ENCODE measurements at places on chromosomes 12 and 14.
A peak's percentile ranks its signal among the peaks of the same experiment; 100 is the strongest.

GRCh38 chr12:17954788-17955187 lies 135.2 kb downstream of the RERGL start:
- DNase-seq = no peak

- DNase-seq = no peak
Measured at GRCh38 chr12:1510056-1510812, 84.1 kb downstream of the FBXL14 start.

GRCh38 chr14:30607156-30607780 lies 14.9 kb upstream of the SCFD1 start:
- DNase-seq = no peak

- no peak for DNase-seq
Measured at GRCh38 chr12:68158432-68158831, 1.1 kb downstream of the IFNG start.

DNA sequence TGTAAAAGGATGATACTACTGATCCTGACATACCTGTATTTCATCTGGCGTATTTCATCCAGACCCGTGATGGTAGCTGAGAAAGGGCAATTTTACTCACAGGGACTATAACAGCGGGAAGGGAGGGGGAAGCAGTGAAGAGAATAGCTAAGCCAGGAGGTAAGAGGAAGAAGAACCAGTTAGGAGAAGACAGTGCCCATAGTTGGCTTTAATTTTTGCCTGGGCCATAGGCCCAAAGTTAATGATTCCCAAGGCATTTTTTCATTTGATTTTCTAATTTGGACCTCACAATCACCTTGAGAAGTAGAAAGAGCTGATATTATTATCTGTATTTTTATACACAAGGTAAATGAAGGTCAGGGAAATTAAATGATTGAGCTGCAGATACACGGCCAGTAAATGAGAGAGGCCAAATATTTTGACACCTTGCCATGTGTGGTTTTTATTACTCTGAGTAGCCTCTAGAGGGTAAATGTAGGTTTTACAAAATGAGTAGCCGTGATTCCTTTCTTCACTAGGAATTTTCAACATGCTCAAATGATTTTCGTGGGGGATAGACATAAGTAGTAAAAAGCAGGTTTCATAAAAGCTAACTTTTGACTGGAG lies 382.2 kb downstream of the FUT8 start:
- DNase-seq = no peak

GRCh38 chr14:31543969-31544799 lies 17.0 kb upstream of the NUBPL start:
- no peak for DNase-seq

DNA sequence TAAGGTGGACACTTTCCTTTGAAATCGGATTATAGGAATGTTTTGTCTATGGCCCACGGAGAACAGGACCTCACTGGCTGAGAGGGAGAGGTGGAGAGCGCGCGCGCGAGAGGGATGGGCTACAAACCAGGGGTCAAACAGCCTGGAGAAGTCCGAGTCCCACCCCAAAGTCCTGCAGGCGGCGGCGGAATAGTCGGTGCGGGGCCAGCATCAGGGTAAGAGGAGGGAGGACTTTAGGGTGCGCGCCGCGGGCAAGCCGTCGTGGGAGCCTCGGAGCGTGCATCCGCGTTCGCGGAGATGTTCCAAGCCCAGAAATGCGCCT lies 3.3 kb upstream of the HOXC8 start:
- no peak for DNase-seq

DNA sequence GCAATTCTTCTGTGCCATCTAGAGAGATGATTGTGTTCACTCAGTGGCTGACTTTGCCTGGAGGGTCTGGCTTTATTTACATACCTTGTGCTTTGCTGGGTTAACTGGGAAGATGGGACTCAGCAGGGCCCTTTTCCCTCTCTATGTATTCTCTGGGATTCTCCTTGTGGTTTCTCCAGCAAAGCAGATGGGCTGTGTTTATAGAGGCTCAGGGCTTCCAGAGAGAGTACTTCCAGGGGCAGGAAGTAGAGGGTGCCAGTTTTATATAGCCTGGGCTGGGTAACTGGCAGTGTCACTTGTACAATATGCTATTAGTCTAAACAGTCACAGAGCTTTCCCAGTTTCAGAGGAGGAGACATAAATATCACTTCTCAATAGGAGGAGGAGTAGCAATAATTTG lies 509.9 kb downstream of the DIO2 start:
- no peak for DNase-seq

- no peak for DNase-seq
Measured at GRCh38 chr14:100484531-100485267, 102.5 kb downstream of the BEGAIN start.

GRCh38 chr14:74882103-74882920 lies 596 bp downstream of the DLST start:
- no peak for DNase-seq

- peak; percentile 93 for DNase-seq
Measured at GRCh38 chr12:2336409-2336829, 283.6 kb downstream of the CACNA1C start.

- DNase-seq = no peak
Measured at GRCh38 chr12:1355396-1355795, 239.0 kb downstream of the FBXL14 start.

DNA sequence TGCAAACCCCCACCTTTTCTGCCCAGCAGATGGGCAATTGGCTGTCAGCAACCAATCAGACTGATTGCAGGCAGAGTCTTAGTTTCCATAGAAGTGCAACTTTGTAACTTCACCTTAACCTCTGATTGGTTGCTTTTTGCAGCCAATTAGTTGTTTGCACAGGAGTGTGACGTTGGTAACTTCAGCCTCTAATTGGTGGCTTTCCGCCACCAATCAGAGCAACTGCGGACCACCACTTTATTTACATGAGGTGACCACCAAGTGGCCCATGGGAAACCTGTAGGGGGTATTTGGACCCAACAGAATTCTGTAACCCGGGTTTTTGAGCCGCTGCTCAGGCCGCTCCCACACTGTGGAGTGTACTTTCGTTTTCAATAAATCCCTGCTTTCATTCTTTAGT lies 32.3 kb downstream of the CDKN1B start:
- no peak for DNase-seq

DNA sequence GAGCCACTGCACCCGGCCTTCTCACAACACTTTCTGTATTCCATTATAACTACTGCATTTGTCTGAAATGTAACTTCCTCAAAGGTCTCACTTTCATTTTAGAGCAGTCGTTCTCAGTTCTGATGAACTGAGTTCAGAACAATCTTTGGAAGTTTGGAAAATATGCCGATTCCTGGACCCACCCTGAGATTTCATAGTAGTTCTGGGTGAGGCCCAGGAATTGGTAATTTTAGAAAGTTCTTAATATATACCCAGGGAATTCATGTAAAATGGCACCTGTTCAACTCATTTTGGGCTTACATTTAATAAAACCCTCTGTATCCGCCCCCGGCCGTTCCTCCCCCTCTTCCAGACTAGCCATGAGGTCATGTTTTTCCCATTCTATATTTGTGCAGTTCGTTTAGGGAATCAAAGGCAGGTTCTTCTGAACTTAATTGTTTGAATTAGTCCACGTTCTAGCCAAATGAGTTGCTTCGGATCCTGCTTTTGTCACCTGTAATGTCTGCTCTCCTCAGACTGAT lies 5.9 kb downstream of the GSG1 start:
- peak; percentile 37 for DNase-seq

Data from urothelium cell line (cell line).